Stimulated activated CD4-positive, alpha-beta T cell treated with anti-CD3 and anti-CD28 coated beads, Interleukin-1b, Interleukin-23, amount 100 ng/mL, for 1 hour (primary cell): ENCODE measurements at places on chromosomes 6 and 20.

DNA sequence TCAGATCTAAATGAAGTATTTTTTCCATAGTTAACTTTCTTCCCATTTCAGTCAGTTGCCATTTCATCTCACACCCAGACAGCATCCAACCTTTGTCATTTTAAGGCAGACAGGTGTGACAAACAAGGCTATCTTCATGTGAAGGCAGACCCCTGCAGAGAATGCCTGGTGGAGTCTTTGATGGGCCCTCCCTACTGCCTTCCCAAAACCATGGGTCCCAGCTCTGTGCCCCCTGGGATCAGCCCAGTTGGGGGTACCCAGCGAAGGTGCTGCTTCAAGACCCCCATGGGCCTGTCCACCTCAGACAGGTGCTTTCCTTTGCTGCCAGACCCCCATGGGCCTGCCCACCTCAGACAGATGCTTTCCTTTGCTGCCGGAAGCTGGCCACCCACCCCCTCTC, 28.3 kb upstream of the ID1 start:
- DNase-seq: no peak

GRCh38 chr20:31595654-31596411, 9.3 kb upstream of the ID1 start:
- no peak for DNase-seq

GRCh38 chr6:162198076-162198475, 529.5 kb downstream of the PRKN start:
- no peak for DNase-seq

GRCh38 chr20:46850416-46850815, 44.2 kb upstream of the EYA2 start:
- DNase-seq: no peak

- no peak for DNase-seq
These were observed 8.7 kb downstream of the NUDT3 start for GRCh38 chr6:34383656-34384320.

- no peak for DNase-seq
These were observed 68.8 kb upstream of the LTV1 start for GRCh38 chr6:143774347-143774746.

- no peak for DNase-seq
These were observed 72.2 kb downstream of the ATXN1 start for GRCh38 chr6:16688984-16689636.

GRCh38 chr20:32972181-32973076, 31.8 kb downstream of the SUN5 start:
- peak; percentile 67 for DNase-seq

- DNase-seq: no peak
These were observed 142.7 kb upstream of the SULF2 start for GRCh38 chr20:47927944-47928343.

- no peak for DNase-seq
These were observed 16.0 kb downstream of the ACSS1 start for GRCh38 chr20:25041813-25042530.

GRCh38 chr6:166778046-166778445, 151.0 kb upstream of the RPS6KA2 start:
- DNase-seq: no peak

DNA sequence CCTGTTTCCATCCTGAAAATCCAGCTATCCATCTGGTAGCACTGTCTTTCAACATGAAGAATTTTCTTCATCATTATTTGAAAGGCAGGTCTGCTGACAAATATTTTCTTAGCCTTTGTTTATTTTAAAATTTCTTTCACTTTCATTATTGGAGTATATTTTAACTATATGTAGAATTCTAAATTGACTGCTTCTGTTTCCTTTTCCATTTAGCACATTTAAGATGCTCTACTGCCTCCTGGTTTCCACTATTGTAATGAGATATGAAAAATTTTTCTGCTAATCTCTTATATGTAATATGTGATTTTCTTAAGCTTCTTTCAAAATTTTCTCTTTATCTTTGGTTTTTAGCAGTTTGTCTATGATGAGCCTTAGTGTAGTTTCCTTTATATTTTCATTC, 97.3 kb downstream of the TBC1D32 start:
- DNase-seq: no peak

DNA sequence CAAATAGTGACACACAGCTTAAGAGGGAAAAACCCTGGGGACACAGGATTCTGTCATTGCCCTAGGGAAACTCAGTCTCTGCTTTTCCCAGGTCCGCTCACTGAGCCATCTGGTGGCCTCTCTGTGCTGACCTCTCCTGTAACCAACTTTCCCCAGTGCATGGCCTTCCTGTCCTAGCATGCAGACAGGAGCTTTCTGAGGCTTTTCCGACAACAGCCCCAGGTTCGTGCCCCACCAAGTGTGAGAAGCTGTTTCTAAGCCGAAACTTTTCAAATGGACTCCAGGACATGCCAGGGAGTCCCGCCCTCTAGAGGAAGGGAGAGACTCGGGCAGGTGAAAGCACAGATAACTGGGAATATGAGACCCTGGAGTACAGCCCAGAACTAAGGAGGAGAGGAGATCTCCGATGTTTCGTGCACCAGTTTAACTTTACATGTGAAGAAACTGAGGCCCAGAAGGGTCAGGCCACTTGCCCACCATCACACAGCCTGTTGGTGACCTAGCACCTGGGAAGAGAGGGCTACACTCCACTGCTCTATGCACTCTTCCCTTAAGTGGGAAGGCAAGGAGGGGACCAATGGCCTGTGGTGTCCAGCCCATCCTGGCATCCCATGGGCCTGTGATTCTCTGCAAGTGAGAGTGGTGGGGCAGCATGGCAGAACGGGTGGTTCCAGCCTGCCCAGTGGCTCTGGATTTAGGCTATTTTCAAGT, 46.2 kb downstream of the RPP40 start:
- no peak for DNase-seq

- no peak for DNase-seq
These were observed 31.5 kb upstream of the IRAK1BP1 start for GRCh38 chr6:78835817-78836216.

- DNase-seq: no peak
These were observed 233.6 kb downstream of the SMOC2 start for GRCh38 chr6:168674595-168674994.

DNA sequence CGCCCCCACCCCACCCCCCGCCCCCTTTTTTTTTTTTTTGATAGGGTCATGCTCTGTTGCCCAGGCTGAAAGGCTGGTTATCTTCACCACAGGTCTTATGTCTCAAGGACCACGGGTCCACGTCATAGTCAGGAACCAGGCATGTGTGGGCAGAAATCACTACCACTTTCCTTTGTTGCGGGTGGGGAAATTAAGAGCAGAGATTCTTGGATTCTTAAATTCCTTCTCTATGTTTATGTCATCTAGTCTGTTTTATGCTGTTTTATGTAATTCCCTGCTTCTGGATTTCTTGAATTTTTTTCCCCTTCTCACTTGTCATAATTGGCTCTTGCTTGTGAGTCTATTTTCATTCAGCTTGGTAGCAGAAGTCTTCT, 25.8 kb upstream of the PLCG1 start:
- DNase-seq: no peak

- DNase-seq: no peak
These were observed 60.6 kb downstream of the SHPRH start for GRCh38 chr6:145903356-145904102.

DNA sequence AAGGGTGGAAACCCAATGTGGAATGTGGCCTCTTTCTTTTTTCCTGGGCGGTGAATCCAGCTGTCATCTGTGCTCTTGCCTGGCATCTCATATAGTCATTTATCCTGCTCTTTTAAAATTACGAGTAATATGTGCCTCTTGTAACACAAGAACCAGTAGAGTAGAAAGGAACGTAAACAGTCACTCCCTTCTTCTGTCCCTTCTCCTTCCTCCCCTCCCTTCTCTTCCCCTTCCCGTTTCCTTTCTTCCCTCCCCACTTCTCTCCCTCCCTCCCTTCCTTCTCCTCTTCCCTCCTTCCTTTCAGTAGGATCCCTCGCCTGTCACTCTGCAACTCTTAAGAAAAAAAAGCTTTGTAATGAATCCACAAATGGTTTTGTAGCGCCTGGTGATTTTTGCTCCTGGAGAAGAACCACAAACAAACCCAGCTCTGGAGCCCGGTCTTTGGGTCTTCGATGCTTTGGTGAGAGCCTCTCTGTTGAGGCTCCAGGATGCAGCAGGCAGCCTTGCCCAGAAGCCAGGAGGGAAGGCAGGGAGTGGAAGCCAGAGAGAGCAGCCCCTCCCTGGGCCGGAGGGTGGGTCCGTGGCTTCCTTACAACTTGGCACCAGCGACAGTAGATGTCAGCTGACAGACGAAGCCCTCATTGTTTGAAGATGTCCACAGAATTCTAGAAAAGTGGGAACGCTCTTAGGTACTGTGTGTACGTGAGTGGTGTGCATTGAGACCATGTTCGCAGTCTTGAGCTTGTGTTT, 15.0 kb downstream of the DUSP22 start:
- DNase-seq: no peak

DNA sequence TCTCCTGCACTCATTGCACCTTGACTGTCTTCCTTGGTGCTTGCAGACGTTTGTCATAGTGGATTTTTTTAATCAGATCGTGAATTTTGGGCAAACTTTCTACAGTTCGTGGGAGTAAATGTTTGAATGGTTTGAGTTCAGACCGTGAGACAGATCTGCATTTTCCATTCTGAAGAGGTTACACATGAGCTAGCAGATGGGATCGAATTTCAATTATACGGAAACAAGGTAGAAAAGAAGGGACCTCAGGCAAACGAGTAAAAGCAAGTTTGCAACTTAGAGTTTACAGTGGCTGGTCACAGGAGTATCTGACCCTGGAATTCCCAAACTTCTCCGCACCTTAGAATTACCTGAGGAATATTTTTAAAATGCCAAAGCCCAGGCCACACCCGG, 17.2 kb upstream of the NCR2 start:
- DNase-seq: no peak

DNA sequence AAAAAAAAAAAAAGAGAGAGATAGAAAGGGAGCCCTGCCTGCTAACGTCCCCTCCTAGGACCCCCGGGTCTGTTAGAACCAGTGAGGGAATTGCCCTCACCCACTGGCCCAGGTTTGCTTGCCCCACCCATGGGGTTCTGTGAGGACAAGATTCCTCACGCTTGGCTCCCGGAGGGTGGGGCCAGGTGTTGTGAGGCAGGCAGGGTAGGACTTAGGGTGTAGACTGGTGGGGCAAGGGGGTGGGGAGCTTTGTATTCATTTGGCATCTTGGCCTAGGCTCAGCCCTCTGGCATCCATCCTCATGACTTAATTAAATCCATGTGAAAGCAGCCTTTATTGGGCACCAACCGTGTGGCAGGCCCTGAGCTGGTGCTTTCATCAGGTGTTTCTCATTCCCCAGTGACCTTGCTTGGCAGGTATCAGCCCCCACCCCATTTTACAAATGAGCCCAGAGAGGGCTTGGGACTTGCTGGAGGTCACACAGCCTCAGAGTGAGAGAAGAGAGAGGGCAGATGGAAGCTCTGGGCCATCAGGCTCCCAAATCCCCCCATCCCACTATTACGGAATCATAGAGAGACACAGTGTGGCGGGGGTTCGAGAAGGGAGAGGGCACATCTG, 19.0 kb downstream of the RAB44 start:
- no peak for DNase-seq

DNA sequence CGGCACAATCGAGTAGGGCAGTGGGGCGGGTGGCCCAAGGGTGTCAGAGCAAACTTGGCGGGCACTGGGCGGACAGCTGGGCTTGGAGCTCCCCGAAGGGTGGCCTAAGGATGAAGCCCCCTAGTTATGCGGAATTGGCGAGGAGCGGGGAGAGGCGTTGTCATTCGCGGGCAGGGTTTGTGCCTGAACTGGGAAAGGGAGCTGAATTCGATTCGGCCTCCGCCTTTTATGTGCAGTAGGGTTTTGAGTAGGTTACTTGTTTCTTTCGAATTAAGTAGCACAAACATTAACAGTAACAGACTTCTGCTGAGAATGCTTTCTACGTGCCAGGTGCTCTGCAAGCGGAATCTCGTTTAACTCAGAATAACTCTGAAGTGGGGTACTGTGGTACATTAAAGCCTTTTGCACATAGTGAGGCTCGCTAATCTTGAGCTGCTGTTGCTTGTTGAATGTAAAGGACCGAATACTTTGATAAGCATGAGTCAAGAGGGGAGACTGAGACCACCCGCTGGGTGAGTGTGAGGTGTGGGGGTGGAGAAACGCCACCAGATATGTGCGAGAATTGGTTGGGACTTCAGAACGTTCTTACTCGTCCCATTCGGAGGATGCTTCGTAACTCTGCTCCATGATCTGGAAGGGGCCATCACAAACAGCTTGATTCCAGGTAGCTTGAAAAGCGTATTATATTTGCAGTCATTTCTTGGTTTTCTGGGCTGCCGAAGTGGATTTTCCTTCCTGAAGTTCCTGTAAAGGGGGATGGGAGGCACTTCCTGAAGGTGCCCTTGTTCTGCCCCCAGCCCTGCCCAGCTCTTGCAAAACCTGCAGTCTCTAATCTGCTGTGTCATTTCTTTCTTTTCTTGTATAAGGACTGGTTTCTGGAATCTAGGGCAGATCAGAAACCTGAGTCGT, 833 bp downstream of the RAB5IF start:
- DNase-seq: no peak

GRCh38 chr6:88870717-88871330, 92.6 kb downstream of the RNGTT start:
- peak; percentile 4 for DNase-seq

GRCh38 chr6:34273242-34273805, 24.5 kb upstream of the SMIM29 start:
- no peak for DNase-seq

DNA sequence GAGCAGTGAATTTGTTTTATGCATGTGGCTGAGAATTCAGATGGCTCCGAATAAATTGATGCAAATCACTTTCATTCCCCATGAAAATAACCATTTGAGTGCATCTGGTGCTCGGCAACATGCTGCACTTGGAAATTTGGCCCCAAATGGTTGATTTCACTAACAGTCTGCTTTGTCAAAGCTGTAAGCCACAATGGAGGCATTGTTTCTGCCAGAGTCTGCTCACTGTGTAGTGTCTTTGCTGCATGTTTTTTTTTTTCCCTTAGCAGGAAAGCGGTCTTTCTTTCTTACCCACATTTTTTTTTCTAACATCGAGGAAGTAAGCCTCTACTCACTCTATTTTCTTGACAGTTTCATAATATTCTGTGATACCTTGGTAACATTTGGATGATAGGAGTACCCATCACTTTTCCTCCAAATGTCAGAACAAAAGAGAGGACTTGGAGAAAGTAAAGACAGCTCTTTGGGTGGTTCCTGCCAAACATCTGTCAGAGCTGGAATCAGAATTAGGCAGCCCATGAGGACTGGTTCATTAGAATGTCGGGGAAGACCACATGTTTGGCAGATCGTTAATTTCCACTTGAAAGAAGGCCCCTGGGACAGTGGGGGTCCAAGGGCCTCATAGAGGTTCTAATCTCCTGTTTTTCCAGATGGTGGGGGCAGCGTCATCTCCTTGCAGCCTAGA, 149.5 kb downstream of the DOK5 start:
- DNase-seq: no peak

GRCh38 chr6:86706449-86706848, 230.9 kb upstream of the HTR1E start:
- no peak for DNase-seq

GRCh38 chr20:38050686-38051085, 17.1 kb downstream of the RPRD1B start:
- no peak for DNase-seq

DNA sequence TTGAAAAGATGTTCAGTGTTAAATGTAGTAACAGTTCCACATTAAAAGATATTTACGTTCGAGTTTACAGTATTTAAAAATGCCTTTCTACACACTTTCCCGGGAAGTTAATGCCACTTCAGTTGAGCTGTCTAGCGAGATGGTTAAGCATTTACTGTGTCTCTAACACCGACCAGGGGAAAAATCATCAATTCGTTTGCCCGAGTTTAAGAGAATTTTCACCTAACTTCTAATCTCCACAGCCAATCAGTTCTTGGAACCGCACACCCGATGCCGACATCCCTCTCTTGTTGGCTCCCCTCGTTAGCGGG, 58.2 kb downstream of the FAM217A start:
- DNase-seq: no peak
